ENCODE measurements at places on chromosomes 13 and 19. TPM values are rescaled to one million over a fixed set of nuclear protein-coding genes. Genes with fewer than 3 reads are reported as not detected.

DNA sequence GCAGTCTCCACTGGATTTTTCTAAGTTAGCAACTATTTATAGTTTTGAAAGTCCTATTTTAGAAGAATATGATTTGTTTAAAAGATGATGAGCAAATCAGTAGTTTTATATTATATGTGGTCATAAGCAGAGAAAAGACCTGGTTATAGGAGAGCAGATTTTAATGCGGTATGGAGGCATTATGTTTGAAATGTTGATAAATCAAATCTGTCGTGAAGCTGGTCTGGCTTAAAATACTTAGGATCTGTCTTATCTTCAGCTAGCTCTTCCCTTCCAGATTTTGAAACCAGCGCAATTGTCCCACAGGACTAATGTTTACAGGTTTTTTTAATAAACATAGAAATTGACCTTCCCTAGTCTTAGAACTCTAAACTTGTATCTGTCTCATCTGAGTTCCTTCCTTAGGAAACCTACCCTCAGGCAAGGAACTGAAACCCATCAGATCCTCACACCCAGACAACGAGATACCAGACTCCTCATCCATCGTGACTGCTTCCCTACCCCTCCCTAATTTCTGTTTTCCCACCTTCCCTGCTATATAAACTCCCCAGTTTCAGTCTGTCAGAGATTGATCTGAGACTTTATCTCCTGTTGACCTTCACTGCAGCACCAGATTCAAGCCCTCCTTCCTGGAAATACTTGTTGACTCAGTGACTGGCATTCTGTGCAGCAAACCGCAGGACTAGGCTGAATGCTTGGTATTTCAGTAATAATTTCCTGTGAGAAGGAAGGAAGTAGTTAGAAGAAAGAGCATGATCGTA lies 37.8 kb upstream of the CXCL17 start:
- no peak overlapping the region for H3K4me3 ChIP-seq
- H3K27me3 ChIP-seq, result no peaks in the 10 kb centered on the region
- no peaks in the 10 kb centered on the region for H3K36me3 ChIP-seq
- no peak for DNase-seq
- no peak overlapping the region for H3K27ac ChIP-seq

DNA sequence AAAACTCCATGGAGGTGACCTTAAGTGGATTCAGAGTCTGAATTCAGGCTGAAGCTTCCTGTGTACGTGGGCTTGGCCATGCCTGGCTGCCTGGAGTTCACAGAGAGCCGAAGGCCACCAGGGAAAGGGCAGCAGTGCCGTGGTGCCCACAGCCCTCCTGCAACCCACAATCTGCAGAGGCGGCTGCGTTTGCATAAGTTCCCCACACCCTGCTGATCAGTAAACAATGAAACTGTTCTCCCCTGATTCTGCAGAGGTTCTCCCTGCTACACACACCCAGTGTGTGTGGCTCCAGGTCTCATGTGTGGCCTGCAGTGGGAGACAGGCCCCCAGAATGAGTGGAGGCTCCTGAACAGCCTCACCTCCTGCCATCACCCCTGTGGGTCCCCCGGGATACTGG lies 126.9 kb upstream of the SLC7A1 start:
- no peak overlapping the region for H3K27ac ChIP-seq
- H3K4me1 ChIP-seq, result no peaks in the 10 kb centered on the region
- H3K4me3 ChIP-seq, result no peak overlapping the region
- no peak for DNase-seq

- no peaks in the 10 kb centered on the region for H3K27me3 ChIP-seq
- H3K36me3 ChIP-seq, result no peaks in the 10 kb centered on the region
- H3K4me1 ChIP-seq, result peaks cover 27% of the 10 kb centered on the region
- peak overlapping the region; percentile 26 for H3K4me3 ChIP-seq
These were observed 1.3 kb downstream of the FPR3 start for GRCh38 chr19:51796195-51796679.

DNA sequence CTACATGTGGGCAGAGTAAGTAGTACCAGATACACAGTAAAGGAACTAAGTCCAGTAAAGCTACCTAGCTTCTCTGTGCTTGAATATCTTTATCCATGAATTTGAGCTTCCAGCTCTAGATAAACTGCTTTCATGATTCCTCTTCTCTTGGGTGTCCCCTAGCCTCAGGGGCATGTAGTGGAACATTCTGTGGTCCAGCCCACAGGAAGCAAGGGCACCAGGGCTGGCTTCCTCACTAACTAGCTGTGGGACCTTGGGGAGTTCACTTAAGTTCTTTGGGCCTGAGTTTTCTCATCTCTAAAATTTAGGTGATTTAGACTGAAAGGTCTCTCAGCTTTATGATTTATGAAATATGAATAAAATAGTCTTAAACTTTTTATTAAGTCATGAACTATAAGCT lies 185.7 kb downstream of the KATNAL1 start:
- H3K36me3 ChIP-seq, result no peaks in the 10 kb centered on the region
- no peak overlapping the region for H3K27ac ChIP-seq
- peaks cover 27% of the 10 kb centered on the region for H3K4me1 ChIP-seq
- no peak overlapping the region for H3K4me3 ChIP-seq

DNA sequence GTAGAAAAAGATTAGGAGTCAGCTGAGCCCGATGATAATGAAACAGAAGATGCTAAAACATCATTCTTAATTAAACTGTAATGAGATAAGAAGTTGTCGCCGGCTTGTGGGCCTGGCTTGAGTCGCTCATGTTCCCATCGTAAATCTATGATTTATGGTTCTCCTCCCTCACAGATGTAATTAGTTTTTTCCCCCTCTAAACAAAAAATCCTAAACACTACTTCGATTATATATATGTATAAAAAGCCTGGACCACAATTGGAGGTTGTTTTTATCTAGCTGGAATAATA lies 151.3 kb downstream of the PTPRS start:
- H3K27ac ChIP-seq, result no peak overlapping the region
- DNase-seq, result no peak
- H3K4me1 ChIP-seq, result no peaks in the 10 kb centered on the region
- no peak overlapping the region for H3K4me3 ChIP-seq
- H3K36me3 ChIP-seq, result no peaks in the 10 kb centered on the region

DNA sequence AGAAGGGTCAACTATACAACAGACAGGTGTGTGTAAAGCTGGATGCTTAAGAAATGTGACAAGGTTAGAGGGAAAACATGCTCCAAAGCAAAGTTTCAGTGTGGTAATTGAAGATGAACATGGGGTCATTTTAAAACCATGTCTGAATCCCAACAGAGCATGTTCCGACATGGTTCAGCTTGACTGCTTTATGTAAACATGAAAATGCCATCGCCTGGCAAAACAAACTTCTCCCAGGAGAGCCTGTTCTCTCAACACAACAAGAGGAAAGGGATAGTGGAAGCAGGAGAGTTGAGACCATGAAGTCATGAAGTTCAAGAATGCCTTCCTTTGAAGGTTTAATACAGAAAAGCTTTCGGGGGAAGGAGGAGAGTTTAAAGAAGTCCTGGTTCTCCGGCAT lies 85.8 kb downstream of the EPSTI1 start:
- no peak overlapping the region for H3K27ac ChIP-seq
- no peaks in the 10 kb centered on the region for H3K36me3 ChIP-seq
- H3K4me1 ChIP-seq, result no peaks in the 10 kb centered on the region
- no peak for DNase-seq
- no peak overlapping the region for H3K4me3 ChIP-seq
- H3K27me3 ChIP-seq, result no peaks in the 10 kb centered on the region

The SMIM24 gene
- not detected for total RNA-seq

The LINGO3 gene
- not detected for total RNA-seq

The CLIP3 gene
- total RNA-seq, result 2.2 TPM

The EBI3 gene
- total RNA-seq, result not detected

All from suprapubic skin (tissue), 4 donors.